ENCODE measurements at places on chromosomes 3 and 15. TPM values are rescaled to one million over a fixed set of nuclear protein-coding genes. Genes with fewer than 3 reads are reported as not detected.

The ITIH3 gene
- not detected for total RNA-seq

The GPR160 gene
- total RNA-seq = 4.2 TPM

The PLSCR4 gene
- not detected for total RNA-seq

The GOLGA6D gene
- total RNA-seq = not detected

Measured in G401 (cell line).